ENCODE measurements at places on chromosomes 13 and 19.

DNA sequence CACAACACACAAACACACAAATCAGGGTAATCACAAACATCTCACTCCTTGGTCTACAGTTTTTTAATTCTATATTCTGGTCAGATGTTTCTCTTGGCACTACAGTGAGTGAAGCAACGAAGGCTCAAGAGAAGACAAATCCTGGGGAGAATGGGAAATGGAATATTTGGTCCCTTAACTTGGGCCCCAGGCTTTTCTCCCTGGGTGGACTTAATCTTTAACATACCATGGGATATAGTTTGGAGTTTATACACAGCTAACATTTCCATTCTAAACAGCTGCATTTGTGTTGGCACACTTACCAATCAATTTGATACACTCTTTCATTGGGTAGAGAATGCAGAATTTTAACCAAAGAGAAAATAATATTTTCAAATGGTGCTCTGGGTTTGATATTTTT is 1132.6 kb upstream of the SLC10A2 start:
- DNase-seq, result no peak

- DNase-seq, result peak; percentile 46
Observed at GRCh38 chr19:2774083-2774679, 8.9 kb downstream of the SGTA start.

- DNase-seq, result no peak
Observed at GRCh38 chr19:13098277-13099072, 4.2 kb downstream of the LYL1 start.

DNA sequence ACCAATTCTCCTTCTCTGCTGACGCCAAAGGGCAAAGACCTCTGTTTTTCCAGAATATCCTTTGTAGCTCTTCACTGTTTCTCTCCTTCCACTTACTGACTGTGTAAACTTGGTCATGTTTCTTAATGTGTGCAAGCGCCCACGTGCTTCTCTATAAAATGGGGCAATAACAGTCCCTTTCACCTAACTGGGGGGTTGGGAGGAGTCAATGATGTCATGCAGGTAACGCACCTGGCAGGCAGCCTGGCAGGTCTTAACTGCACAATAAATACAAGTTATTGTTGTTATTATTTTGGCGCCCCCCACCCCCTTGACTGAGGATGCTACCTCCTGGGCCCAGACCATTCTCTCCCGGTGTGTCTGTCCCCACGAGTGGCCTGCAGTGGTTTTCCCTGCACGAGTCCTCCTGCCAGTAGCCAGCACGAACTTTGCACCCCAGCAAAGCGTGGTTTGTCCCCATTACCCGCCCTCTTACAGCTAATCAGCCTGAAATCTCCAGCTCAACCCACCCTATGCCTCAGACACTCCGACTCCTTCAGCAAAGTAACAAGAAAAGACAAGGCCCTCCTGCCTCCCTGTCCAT is 5.3 kb downstream of the SBSN start:
- no peak for DNase-seq

DNA sequence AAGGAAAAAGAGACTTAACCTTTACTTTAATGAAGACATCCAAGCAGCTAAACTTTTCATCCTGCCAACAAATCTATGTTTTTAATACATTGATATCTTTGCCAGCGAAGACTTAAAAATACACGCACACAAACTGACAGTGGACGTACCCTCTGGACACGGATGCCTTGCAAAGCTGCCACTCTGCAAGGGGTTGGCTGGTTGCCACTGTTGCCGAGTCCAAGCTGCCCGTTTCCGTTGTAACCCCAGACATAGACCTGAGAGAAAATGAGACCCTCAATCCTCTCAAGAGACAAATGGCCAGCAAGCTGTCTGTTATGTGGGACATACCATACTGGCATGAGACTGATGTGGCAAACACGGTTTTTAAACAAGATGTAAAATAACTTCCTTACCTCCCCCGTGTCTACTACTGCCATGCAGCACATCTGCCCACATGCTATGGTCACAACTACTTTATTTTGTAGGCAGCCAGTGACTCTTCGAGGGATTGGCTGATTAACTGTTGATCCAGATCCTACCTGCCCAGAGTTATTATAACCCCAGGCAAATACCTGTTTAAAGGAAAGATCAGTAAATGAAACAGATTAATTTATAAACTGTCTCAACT is 21.2 kb downstream of the RCBTB2 start:
- no peak for DNase-seq
